Inflammatory macrophage (primary cell): ENCODE measurements at places on chromosomes 3 and 15.

- no peak for DNase-seq
Measured at GRCh38 chr3:194470615-194471014, 16.2 kb downstream of the ATP13A3 start.

GRCh38 chr15:55250392-55250791 is 39.2 kb downstream of the RAB27A start:
- peak; percentile 87 for DNase-seq

DNA sequence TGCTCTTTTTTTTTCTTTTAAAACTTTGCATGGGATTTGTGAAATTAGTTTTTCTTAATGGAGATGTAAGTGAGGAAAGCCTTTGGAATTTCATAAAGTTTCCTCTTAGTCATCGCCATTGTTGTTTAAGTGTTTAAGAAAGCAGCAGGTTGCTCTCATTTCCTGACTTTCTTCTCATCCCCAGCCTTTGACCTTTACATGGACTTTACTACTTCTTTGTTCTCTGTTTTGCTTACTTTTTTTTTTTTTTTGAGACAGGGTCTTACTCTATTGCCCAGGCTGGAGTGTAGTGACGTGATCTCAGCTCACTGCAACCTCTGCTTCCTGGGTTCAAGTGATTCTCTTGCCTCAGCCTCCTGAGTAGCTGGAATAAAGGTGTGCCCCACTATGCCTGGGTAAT is 38.6 kb downstream of the FBXL2 start:
- DNase-seq: no peak

DNA sequence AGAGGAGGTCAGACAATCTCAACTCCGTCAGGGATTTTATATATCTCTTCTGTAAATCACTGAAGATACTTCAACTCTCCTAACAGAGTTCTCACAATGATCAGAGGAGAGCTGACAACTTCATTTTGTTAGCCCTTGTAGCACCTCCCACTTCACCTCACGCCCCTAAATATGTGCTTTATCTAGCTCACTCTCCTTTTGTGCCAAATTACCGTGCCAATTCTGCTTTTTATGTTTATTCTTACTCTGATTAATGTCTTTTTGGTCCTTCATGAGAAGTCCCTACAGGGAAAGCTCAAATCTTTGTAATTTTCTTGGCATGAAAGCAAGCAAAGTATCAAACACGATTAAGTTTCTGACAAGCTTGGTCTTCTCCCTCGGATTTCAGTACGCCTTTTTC is 636.1 kb upstream of the NAALADL2 start:
- no peak for DNase-seq

- no peak for DNase-seq
Measured at GRCh38 chr15:35393398-35393797, 152.6 kb downstream of the DPH6 start.

DNA sequence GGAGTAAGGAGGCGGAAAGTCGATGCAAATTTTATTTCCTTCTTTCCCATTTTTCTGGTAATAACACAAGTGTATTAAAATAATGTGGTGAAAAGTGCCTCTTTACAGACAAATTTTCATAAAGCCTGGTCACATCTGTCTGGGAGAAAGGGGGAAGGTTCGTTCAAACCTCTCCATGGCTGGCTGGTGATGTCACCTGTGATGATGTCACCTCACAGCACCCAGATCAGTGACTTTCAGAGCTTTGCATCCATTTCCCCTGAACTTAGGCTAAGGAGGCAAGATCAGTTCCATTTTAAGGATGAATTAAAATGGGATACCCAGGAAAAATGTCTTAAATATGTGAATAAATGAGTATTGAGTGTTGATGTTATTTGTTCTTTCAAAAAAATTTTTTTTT is 34.1 kb downstream of the ATP10A start:
- DNase-seq: no peak

DNA sequence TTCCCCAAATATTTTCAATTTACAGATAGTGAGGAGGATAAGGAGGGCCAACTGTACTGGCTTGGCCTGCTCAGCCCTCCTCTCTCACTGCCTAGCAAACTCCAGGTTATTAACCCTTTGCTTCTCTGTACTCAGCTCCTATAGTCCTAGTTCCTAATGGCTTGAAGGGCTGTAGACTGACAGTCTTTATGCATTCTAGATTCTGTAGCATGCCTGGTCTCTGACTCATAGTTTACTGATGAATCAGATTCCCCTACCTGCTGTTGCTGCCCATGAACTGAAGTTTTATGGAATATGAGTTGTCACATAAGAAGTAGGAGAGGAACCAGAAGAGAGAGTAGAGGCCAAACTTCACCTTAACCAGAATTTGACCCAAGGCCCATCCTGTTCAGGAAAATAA is 27.1 kb upstream of the MAP3K13 start:
- no peak for DNase-seq

GRCh38 chr3:33659856-33660434 is 58.1 kb downstream of the CLASP2 start:
- DNase-seq: no peak

DNA sequence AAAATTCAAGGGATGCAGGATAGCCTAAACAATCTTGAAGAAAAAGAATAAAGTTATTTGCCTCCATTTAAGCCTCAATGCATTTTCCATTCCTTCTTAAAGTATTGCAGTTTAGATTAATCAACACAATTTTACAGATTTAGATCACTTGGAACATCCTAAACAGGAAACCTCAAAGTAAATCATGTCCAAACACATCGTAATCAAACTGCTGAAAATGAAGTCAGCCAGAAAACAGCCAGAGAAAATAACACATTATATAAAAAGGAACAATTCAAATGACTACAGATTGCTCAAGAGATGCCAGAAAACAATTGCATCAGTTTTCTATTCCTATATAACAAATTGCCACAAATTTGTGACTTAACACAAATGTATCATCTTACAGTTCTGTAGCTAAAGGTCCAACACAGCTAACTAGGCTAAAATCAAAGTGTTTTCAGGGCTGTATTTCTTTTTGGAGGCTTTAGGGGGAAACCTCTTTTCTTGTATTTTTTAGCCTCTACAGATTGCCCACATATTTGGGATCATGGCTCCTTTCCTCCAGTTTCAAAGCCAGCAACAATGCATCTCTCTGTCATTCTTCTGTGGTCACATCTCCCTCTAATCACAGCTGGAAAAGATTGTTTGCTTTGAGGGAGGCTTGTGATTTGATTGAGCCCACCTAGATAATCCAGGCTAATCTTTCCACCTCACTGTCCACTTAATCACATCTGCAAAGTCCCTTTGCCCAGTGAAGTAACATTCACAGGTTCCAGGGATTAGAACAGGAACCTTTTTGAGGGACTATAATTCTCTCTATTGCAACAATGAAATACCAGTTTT is 543.3 kb upstream of the UBE2E2 start:
- DNase-seq: peak; percentile 9

DNA sequence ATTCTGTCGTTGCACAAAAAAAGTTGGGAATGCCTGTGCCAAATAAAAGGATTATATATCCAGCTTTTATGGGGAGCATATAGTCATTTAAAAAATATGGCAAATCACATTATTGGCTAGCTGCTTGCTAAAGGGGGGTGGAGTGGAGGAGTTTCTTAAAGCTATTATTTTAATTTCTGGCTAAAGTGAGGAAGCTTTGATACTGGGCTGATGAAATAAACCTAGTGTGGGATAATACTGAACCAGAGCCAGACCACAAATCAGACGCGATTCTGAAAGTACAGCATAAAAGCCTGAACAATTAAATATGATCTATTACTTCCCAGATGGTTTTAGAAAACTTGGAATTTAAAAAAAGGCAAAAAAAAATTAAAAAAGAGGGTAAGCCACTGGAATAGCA is 14.4 kb downstream of the POLR2M start:
- no peak for DNase-seq

GRCh38 chr15:29382862-29383261 is 113.2 kb upstream of the NSMCE3 start:
- DNase-seq: no peak
